ENCODE measurements at places on chromosomes 1 and 21. TPM values are rescaled to one million over a fixed set of nuclear protein-coding genes. Genes with fewer than 3 reads are reported as not detected.

DNA sequence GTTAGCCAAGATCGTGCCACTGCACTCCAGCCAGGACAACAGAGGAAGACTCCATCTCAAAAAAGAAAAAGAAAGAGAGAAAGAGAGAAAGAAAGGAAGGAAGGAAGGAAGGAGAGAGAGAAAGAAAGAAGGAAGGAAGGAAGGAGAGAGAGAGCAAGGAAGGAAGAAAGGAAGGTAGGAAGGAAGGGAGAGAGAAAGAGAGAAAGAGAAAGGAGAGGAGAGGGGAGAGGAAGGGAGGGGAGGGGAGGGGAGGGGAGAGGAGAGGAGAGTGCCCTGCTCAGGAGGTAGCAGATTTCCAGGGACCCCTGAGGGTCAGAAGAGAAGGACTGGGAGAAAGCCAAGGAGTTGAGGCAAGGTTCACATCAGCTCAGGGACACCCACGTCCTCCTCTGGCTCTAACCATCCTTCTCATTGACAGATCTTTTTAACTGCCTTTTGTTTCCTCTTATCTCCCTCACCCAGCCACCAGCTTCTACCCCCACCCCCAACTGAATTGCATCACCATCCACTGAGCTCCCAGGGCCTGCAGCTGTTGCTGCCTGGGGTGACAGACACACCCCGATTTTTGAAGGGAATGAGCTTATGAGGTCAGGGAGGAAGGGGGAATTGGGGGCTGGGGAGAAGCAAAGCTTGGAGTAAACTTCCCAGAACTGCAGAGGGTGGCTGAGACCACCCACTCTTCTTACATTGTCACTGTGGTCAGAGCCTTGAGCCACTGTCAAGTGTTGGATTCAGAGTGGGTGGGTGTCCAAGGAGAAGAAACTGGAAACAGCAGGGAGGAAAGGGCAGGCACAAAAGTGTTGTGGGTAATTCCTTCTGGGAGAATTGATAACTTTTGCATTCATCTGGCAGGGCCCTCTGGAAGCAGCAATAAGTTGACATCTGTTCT lies 91.6 kb downstream of the GLUL start:
- peak; percentile 67 for DNase-seq
- H3K27me3 ChIP-seq = no peaks in the 10 kb centered on the region
- peaks cover 30% of the 10 kb centered on the region for H3K4me1 ChIP-seq
- H3K4me3 ChIP-seq = no peak overlapping the region
- no peaks in the 10 kb centered on the region for H3K36me3 ChIP-seq
- H3K27ac ChIP-seq = peak overlapping the region; percentile 44

DNA sequence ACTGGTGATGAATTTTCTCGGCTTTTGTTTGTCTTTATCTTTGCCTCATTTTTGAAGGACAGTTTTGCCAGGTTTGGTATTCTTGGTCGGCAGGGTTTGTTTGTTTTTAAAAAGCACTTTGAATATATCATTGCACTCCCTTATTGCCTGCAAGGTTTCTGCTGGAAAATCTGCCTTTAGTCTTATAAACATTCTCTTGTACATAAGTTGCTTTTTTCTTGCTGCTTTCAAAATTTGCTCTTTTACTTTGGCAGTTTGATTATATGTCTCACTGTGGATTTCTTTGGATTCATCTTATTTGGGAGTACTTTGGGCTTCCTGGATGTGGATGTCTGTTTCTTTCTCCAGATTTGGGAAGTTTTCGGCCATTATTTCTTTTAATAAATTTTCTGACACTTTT lies 58.1 kb upstream of the C1orf146 start:
- no peak overlapping the region for H3K27ac ChIP-seq
- H3K4me1 ChIP-seq = no peaks in the 10 kb centered on the region
- no peak overlapping the region for H3K4me3 ChIP-seq
- no peak for DNase-seq
- H3K36me3 ChIP-seq = peaks cover 4% of the 10 kb centered on the region
- H3K27me3 ChIP-seq = peaks cover 2% of the 10 kb centered on the region

DNA sequence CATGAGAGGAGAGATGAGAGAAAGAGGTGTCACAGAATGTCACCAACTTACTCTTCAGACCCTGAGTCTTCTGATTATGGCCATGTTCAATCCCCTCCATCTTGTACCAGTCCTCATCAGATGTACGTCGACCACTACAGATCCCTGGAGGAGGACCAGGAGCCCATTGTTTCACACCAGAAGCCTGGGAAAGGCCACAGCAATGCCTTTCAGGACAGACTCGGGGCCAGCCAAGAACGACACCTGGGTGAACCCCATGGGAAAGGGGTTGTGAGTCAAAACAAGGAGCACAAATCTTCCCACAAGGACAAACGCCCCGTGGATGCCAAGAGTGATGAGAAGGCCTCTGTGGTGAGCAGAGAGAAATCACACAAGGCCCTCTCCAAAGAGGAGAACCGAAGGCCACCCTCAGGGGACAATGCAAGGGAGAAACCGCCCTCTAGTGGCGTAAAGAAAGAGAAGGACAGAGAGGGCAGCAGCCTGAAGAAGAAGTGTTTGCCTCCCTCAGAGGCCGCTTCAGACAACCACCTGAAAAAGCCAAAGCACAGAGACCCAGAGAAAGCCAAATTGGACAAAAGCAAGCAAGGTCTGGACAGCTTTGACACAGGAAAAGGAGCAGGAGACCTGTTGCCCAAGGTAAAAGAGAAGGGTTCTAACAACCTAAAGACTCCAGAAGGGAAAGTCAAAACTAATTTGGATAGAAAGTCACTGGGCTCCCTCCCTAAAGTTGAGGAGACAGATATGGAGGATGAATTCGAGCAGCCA lies 8.0 kb downstream of the ELOA start:
- peak; percentile 79 for DNase-seq
- H3K4me3 ChIP-seq = no peak overlapping the region
- H3K36me3 ChIP-seq = peaks cover 59% of the 10 kb centered on the region
- peaks cover 25% of the 10 kb centered on the region for H3K4me1 ChIP-seq
- H3K27me3 ChIP-seq = no peaks in the 10 kb centered on the region

DNA sequence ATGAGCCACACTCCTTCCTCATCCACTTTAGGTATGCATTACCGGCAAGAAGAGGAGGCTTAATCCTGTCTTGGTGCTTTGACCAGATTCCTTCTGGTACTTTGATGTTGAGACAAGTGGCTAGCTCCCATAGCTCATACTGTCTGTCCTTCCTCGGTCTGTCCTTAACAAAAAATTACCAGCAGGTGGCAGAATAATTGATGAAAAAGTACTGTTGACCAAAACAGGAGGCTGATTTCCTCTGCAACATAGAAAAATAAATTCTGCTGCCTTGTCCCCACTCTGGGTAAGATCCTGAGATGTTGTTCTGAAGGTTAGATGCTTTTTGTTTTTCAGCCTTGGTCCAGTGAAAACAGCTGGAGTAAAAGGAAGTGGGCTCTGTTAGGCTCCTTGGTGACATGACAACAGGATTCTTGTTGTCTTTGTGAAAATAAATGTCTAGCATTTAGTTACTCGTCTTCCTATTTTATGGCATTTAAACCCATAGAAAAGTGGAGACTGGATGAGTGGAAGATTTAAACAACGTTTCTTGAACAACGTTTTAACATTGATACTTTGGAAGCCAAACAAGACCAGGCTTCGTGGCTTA lies 11.2 kb upstream of the HJV start:
- DNase-seq = peak; percentile 77
- H3K27ac ChIP-seq = no peak overlapping the region
- peaks cover 4% of the 10 kb centered on the region for H3K36me3 ChIP-seq
- peaks cover 32% of the 10 kb centered on the region for H3K4me1 ChIP-seq

- H3K4me3 ChIP-seq = no peak overlapping the region
- no peak overlapping the region for H3K27ac ChIP-seq
- DNase-seq = peak; percentile 16
- no peaks in the 10 kb centered on the region for H3K36me3 ChIP-seq
- H3K27me3 ChIP-seq = no peaks in the 10 kb centered on the region
These were observed 455.3 kb upstream of the USP24 start for GRCh38 chr1:55670331-55671082.

- H3K4me1 ChIP-seq = no peaks in the 10 kb centered on the region
- peaks cover 16% of the 10 kb centered on the region for H3K27me3 ChIP-seq
- H3K36me3 ChIP-seq = no peaks in the 10 kb centered on the region
- no peak for DNase-seq
- H3K27ac ChIP-seq = no peak overlapping the region
These were observed 87.5 kb upstream of the WDR26 start for GRCh38 chr1:224521904-224522734.

DNA sequence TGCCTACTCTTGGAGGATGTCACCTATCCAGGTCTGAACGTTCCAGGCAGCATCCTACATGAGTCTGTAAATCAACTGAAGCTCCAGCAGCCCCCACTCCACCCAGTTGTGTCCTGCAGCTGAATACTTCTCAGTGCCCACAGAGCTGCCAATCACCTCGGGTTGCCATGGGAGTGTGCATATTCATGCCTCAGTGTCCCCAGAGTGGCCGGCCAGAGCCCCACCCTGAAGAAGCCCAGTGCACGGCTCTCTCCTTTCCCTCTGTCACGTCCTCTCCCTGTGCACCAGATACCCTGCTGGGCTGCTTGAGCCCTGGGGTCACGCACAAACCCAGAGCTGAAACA lies 16.1 kb upstream of the GSTM4 start:
- DNase-seq = no peak
- no peaks in the 10 kb centered on the region for H3K36me3 ChIP-seq
- H3K4me1 ChIP-seq = peaks cover 14% of the 10 kb centered on the region
- peak overlapping the region; percentile 47 for H3K27ac ChIP-seq
- peaks cover 5% of the 10 kb centered on the region for H3K27me3 ChIP-seq
- no peak overlapping the region for H3K4me3 ChIP-seq

The LCE6A gene
- total RNA-seq = not detected

The SHC1 gene
- total RNA-seq = 60.5 TPM
